ENCODE measurements at places on chromosomes 3 and 15. TPM values are rescaled to one million over a fixed set of nuclear protein-coding genes. Genes with fewer than 3 reads are reported as not detected.
A peak's percentile ranks its signal among the peaks of the same experiment; 100 is the strongest.

The SCAP gene
- 93.0 TPM for total RNA-seq

DNA sequence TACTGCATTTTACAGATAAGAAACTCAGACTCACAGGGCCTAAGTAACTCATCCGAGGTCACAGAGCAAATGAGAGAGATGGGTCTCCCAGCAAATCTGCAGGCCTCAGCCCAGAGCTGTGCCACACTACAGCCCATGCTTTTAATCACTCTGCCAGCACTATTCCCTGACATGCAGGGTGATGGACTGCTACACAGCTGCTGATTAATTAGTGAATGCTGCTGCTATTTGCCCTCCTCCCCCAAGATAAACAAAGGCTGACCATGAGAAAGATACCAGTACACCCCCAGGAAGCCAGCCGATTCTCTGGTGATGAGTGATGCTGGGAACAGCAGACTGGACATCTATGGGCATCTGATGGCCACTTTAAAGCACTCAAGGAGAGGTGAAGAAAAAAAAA, 39.3 kb downstream of the RFTN1 start:
- no peaks in the 10 kb centered on the region for H3K27me3 ChIP-seq
- H3K27ac ChIP-seq = no peak overlapping the region
- DNase-seq = no peak
- H3K4me1 ChIP-seq = no peaks in the 10 kb centered on the region
- H3K4me3 ChIP-seq = no peak overlapping the region

- no peaks in the 10 kb centered on the region for H3K4me1 ChIP-seq
- H3K27ac ChIP-seq = peak overlapping the region; percentile 80
- no peaks in the 10 kb centered on the region for H3K27me3 ChIP-seq
- no peak overlapping the region for H3K4me3 ChIP-seq
- no peaks in the 10 kb centered on the region for H3K36me3 ChIP-seq
Measured at GRCh38 chr3:170740726-170741591, 129.0 kb downstream of the RPL22L1 start.

- DNase-seq = no peak
- H3K27ac ChIP-seq = no peak overlapping the region
- H3K4me3 ChIP-seq = no peak overlapping the region
- H3K4me1 ChIP-seq = no peaks in the 10 kb centered on the region
- no peaks in the 10 kb centered on the region for H3K27me3 ChIP-seq
Measured at GRCh38 chr3:139529662-139530061, 9.9 kb downstream of the RBP1 start.

- H3K4me3 ChIP-seq = no peak overlapping the region
- H3K27me3 ChIP-seq = no peaks in the 10 kb centered on the region
- DNase-seq = no peak
- H3K27ac ChIP-seq = no peak overlapping the region
- H3K4me1 ChIP-seq = no peaks in the 10 kb centered on the region
Measured at GRCh38 chr15:34154725-34155204, 52.9 kb downstream of the PGBD4 start.

- H3K27me3 ChIP-seq = no peaks in the 10 kb centered on the region
- H3K27ac ChIP-seq = peak overlapping the region; percentile 66
- no peaks in the 10 kb centered on the region for H3K36me3 ChIP-seq
- DNase-seq = peak; percentile 19
- H3K4me3 ChIP-seq = no peak overlapping the region
Measured at GRCh38 chr3:195172039-195172684, 98.8 kb downstream of the XXYLT1 start.

The SLC51A gene
- not detected for total RNA-seq

- H3K27me3 ChIP-seq = no peaks in the 10 kb centered on the region
- peak overlapping the region; percentile 86 for H3K27ac ChIP-seq
- no peaks in the 10 kb centered on the region for H3K4me1 ChIP-seq
- H3K36me3 ChIP-seq = no peaks in the 10 kb centered on the region
- peak; percentile 33 for DNase-seq
Measured at GRCh38 chr3:79018671-79019136, 749.1 kb downstream of the ROBO1 start.

DNA sequence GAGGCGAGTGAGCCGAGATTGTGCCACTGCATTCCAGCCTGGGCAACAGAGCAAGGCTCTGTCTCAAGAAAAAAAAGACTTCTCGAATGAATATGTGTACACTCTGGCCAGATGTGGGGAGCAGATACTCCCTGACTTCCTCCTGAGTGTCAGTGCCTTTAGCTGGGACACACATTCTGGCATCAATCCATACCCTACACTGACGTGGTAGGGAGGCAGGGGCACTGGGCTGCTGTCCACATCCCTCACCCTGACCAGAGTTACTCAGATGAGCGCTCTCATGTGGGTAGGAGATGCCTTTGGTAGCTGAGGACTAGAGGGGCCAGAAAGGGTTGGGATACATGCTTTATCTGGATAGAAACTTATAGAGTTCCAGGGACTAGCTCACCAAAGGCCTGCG, 15.6 kb downstream of the LIMD1 start:
- peaks cover 8% of the 10 kb centered on the region for H3K4me1 ChIP-seq
- no peak overlapping the region for H3K4me3 ChIP-seq
- DNase-seq = no peak
- H3K36me3 ChIP-seq = no peaks in the 10 kb centered on the region
- H3K27me3 ChIP-seq = no peaks in the 10 kb centered on the region

GRCh38 chr3:172138193-172138537, 98.8 kb downstream of the FNDC3B start:
- H3K4me3 ChIP-seq = no peak overlapping the region
- DNase-seq = no peak
- peak overlapping the region; percentile 65 for H3K27ac ChIP-seq
- no peaks in the 10 kb centered on the region for H3K36me3 ChIP-seq

- H3K4me1 ChIP-seq = no peaks in the 10 kb centered on the region
- H3K4me3 ChIP-seq = no peak overlapping the region
- no peak overlapping the region for H3K27ac ChIP-seq
Measured at GRCh38 chr3:158562674-158563073, 8.3 kb upstream of the MLF1 start.

The GUCA1C gene
- not detected for total RNA-seq

- H3K27ac ChIP-seq = peak overlapping the region; percentile 69
- peak overlapping the region; percentile 87 for H3K4me3 ChIP-seq
- no peaks in the 10 kb centered on the region for H3K4me1 ChIP-seq
- H3K27me3 ChIP-seq = no peaks in the 10 kb centered on the region
- H3K36me3 ChIP-seq = no peaks in the 10 kb centered on the region
Measured at GRCh38 chr15:43186003-43186353, 775 bp downstream of the CCNDBP1 start.

DNA sequence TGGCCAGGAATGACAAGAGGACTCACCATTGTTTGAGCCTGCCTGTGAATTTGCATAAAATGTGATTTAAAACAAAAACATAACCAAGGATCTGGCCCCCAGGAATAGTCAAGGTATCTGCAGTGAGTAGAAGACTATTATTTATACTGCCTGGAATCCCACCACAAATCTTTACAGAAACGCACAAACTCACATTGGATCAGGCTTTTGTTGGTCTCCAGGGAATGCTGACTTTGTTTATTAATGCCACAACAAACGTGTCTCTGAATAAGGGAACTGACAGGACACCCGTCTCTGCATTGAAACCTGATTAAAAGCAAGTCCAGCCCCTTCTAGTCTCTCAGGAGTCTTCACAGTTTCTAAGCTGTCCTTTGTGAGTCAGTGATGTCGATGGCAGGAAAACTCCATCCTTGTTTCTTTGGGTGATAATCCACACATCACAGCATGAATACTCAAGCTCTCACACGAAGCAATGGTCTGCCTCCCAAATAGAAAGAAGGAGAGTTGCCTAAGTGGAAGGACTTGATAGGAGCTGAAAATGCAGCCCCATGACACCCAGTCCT, 37.7 kb downstream of the CLDN18 start:
- no peak overlapping the region for H3K27ac ChIP-seq
- DNase-seq = no peak
- H3K4me3 ChIP-seq = no peak overlapping the region
- no peaks in the 10 kb centered on the region for H3K36me3 ChIP-seq
- no peaks in the 10 kb centered on the region for H3K27me3 ChIP-seq

The LIPC gene
- total RNA-seq = 0.51 TPM

DNA sequence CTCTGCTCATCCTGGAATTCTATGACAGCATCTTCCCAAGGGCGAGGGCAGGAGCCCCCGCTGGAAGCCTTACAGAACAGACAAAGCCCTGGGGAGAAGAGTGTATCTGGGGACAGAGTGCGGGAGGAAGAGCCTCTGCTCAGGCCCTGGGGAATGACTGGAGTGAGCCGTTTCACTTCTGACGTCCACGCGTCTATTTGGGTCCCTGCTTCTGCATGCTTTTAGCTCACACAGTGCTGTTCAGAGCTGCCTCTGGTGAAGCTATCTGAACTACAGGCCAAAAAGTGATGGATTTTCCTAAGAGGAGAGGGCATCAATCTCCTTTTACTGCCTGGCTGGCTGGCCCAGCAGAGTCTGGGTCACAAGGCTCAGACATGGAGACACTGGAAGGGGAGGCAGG, 311.8 kb downstream of the NTRK3 start:
- H3K27ac ChIP-seq = peak overlapping the region; percentile 83
- no peak overlapping the region for H3K4me3 ChIP-seq
- no peaks in the 10 kb centered on the region for H3K27me3 ChIP-seq
- no peaks in the 10 kb centered on the region for H3K36me3 ChIP-seq
- peak; percentile 50 for DNase-seq

- no peaks in the 10 kb centered on the region for H3K27me3 ChIP-seq
- no peaks in the 10 kb centered on the region for H3K4me1 ChIP-seq
- H3K36me3 ChIP-seq = no peaks in the 10 kb centered on the region
- no peak for DNase-seq
- H3K27ac ChIP-seq = peak overlapping the region; percentile 99
Measured at GRCh38 chr3:128488636-128488990, 4.4 kb downstream of the GATA2 start.

GRCh38 chr3:51522273-51522962, 16.1 kb upstream of the RAD54L2 start:
- H3K4me1 ChIP-seq = no peaks in the 10 kb centered on the region
- DNase-seq = no peak
- H3K27me3 ChIP-seq = no peaks in the 10 kb centered on the region
- no peaks in the 10 kb centered on the region for H3K36me3 ChIP-seq
- no peak overlapping the region for H3K4me3 ChIP-seq

DNA sequence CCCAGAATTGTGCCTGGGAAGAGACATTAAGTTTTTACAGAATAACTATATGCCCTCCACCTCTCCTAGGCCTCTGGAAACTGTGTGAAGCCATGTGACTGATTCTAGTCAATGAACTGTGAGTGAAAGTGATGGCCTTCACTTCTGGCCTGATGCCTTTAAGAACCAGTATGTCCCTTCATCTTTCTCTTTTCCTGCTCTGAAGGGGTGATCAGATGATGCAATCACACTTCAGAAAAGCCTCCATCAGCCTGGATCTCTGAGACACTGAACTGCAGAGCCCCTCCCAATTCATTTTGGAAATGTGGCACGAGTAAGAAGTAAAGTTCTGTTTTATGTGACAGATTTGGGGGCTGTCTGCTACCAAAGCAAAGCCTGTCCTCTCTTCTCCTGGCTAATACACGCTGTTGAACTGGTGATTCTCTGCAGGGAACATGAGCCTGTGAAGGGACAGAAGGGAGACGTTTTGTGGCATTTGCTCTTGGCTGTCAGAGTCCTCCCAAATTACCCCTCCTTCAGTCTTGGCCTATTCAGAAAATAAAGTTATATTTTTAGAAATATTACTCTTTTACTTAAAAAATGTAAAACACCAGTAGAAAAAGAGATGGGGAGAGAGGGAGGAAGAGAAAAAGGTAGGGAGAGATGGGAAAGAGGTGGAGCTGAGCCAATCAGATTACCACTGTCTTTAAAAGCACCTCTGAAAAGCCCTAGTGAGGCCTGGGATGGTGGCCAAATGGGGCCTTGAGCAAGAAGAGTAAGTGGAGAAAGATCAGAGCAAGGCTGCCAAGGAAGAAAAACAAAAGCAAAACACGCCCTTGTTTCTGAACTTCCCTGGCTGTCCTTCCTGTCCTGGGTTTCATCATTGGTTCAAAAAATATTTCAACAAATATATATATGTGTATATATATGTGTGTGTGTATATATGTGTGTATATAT, 40.9 kb upstream of the RYK start:
- no peak overlapping the region for H3K4me3 ChIP-seq
- no peaks in the 10 kb centered on the region for H3K36me3 ChIP-seq
- H3K27me3 ChIP-seq = no peaks in the 10 kb centered on the region
- peak overlapping the region; percentile 79 for H3K27ac ChIP-seq

The BNC1 gene
- total RNA-seq = 2.1 TPM

The CFAP20DC gene
- 5.1 TPM for total RNA-seq

DNA sequence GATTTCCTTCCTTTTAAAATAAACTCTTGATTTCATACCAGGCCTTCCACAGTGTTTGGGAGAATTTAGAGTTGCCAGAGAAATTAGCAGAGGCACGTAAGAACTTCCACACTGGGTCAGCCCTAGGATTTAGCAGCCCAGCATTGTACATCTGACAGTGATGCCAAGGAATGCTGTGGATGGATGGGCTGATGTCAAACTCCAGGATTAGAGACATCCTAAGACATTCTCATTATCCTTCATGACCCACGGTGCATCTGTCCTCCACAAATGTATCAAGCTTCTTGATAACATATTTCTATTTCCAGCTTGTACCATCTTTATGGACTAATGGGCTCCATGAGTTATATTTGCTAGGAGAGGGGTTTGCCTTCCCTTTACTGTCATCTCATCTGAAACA, 8.0 kb upstream of the TPM1 start:
- H3K4me1 ChIP-seq = no peaks in the 10 kb centered on the region
- H3K4me3 ChIP-seq = no peak overlapping the region
- H3K27me3 ChIP-seq = no peaks in the 10 kb centered on the region
- H3K27ac ChIP-seq = no peak overlapping the region
- DNase-seq = no peak
- H3K36me3 ChIP-seq = no peaks in the 10 kb centered on the region

DNA sequence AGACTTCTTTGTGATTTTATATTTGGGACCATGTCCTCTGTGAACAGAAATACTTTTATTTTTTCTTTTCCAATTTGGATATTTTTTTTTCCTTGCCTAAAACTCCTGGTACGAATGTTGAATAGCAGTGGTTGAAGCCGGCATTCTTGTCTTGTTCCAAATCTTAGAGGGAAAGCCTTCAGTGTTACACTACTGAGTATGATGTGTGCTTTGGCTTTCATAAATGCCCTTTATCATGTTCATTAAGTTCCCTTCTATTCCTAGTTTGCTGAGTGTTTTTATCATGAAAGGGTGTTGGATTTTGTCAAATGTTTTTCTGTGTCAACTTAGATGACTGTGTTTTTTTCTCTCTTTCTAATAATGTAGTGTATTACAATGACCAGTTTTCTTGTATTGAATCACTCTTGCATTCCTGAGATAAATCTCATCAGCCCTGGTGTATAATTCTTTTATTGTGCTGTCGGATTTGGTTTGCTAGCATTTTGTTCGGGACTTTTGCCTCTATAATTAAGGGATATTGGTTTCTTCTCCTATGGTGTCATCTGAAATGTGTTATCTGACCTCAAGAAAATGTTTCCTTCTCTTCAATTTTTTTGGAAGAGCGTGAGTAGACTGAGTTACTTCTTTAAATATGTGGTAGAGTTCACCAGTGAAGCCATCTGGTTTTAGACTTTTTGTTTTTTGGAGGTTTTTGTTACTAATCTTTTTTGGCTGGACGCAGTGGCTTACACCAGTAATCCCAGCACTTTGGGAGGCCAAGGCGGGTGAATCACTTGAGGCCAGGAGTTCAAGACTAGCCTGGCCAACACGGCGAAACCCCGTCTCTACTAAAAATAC, 33.3 kb downstream of the MAP1A start:
- no peaks in the 10 kb centered on the region for H3K36me3 ChIP-seq
- no peak overlapping the region for H3K27ac ChIP-seq
- H3K27me3 ChIP-seq = no peaks in the 10 kb centered on the region
- H3K4me1 ChIP-seq = no peaks in the 10 kb centered on the region
- no peak overlapping the region for H3K4me3 ChIP-seq

The ADGRG7 gene
- total RNA-seq = not detected

All from uterus (tissue), 4 donors.